DMS79 (cell line): ENCODE measurements at places on chromosomes 2 and 18.

- peak; percentile 49 for DNase-seq
These were observed at the start of gene KCNF1 for GRCh38 chr2:10911291-10912075. TSS of gene KCNF1 (plus strand) at chr2:10911934. CDS start at chr2:10912427, 493 bp downstream.

DNA sequence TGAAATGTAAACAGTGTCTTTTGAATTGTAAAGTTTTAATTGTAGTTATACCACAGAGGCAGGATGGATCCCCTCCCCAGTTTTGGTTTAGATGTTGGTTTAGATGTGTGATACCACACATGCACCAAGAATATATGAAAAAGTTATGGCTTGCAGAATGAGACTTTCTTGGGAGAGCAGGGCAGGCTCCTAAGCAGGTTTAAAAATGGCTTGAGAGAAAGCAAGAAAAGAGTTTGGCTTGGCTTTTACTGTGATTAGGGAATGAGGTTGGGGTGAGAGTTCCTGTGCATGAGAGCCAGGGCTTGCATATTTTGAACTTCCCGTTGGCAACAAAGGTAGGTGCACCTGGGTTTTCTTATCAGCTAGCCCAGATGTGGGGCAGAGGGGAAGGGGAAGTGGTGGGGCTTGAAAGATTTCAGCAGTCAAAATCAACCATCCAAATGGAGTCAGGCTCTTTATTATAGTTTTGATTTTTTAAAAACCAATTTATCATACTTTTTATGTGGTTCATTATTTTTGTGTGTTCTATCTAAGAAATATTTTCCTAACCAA is 246.9 kb downstream of the MTX2 start:
- no peak for DNase-seq

- no peak for DNase-seq
These were observed 35.5 kb downstream of the IL1R2 start for GRCh38 chr2:102027036-102027980.

DNA sequence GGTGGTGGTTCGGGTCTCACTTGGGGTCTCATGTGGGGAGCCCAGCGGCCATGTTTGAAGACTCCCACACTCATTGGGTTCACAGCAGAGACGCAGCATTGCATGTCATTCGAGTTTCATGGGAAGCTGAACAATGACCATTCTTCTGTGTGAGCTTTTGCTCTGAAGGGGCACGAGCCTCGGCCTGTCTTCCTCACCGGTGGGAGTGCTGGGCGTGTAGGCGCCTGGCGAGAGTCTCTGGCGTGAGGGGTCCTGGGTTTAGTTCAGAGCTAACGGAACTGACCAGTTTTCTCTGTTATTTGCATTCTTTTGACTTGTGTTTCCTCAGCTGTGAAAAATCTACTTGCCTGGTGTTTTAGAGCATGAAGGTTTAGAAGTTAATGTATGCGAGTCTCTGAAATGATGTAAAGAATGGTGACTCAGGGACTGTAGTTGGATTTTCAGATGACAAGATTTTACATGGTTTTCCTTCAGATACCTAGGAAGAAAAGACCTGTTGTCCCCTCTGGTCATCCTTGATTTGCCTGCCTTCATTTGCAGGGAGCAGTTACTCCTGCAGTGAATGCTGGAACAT is 98.1 kb downstream of the ARMC9 start:
- DNase-seq: no peak

- no peak for DNase-seq
These were observed 26.0 kb downstream of the EFHD1 start for GRCh38 chr2:232659359-232659758.

- no peak for DNase-seq
These were observed 143.0 kb upstream of the MYCN start for GRCh38 chr2:15797231-15797938.

DNA sequence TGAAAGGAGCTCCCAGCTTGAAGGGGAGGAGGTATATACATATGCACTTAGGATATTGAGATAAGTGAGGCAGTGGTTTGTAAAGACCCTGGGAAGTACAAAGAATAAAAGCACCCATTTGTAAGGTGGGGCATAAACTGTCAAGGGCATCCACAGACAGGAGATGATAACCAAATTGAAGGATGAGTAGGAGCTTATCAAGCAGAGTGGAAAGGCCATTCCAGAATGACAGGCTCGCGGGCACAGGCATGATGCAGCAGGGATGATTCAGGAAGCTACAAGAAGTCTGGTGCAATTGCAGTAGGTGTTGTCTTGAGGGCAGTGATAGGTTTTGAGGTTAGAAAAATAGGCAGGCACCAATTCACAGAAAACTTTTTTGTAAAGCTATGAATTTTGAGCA is 504.8 kb downstream of the PIK3C3 start:
- DNase-seq: no peak

- DNase-seq: no peak
These were observed 1.1 kb upstream of the SP9 start for GRCh38 chr2:174333372-174334277.

DNA sequence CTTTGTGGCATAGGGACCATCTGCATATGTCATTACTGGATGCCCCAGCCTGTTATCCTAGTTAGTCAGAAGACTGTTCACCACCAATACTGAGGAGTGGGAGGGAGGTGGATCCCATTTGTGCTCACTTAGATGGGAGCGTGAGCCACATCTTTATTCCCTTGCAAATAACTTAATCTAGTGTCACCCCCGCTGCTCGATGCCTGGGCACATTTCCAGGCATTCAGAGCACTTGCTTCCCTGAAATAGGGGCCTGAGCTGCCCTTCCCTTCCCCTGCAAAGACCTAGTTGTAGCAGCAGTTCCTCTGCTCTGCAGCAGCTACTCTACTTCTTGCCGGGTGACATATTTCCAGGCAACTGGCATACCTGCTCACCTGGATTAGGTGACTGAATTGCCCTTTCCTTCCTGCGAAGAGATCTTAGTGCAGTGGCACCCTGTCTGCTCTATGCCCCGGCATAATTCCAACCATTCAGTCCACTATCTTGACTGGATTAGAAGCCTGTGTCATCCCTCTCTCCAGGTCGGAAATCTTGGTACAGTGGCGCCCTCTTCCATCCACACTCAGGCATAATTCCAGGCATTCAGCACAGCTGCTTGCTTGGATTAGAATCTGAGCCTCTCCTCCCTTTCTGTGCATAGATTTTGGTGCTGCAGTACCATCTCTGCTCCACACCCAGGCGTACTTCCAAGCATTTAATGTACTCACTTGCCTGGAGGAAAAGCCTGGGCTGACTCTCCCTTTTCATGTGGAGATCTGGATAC is 1389.1 kb upstream of the TMEFF2 start:
- no peak for DNase-seq

GRCh38 chr2:200466425-200467418 is 43.1 kb downstream of the KCTD18 start:
- no peak for DNase-seq

DNA sequence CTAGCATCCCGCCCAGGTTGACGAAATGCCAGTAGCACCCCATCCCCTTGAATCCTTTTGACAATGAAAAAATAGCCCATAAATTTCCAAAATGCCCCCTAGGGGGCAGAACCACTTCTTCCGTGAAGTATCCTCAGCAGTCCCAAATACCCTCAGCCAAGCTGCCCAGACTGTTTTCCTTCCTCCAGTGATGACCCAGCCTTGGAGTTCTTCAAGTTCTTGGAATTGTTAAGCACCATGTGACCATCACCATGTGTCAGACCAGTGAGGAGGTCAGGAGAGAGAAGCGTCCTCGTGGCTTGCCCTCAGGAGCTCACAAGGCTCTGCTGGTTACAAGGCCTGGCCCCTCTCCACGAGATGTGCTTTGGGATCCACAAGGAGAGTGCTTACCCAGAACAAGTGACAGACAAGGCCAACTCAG is 1.4 kb upstream of the SLC23A3 start:
- no peak for DNase-seq

GRCh38 chr2:37306024-37306423 is 18.6 kb downstream of the PRKD3 start:
- no peak for DNase-seq

GRCh38 chr2:230738391-230738811 is 25.8 kb downstream of the CAB39 start:
- DNase-seq: no peak

- no peak for DNase-seq
These were observed 2.3 kb upstream of the TFCP2L1 start for GRCh38 chr2:121287146-121287798.

- DNase-seq: peak; percentile 92
These were observed 90.1 kb downstream of the CHN1 start for GRCh38 chr2:174914853-174915760.

GRCh38 chr18:49572611-49573345 is 10.9 kb downstream of the LIPG start:
- no peak for DNase-seq

- DNase-seq: no peak
These were observed 53.4 kb upstream of the LINC00305 start for GRCh38 chr18:64202210-64202836.

DNA sequence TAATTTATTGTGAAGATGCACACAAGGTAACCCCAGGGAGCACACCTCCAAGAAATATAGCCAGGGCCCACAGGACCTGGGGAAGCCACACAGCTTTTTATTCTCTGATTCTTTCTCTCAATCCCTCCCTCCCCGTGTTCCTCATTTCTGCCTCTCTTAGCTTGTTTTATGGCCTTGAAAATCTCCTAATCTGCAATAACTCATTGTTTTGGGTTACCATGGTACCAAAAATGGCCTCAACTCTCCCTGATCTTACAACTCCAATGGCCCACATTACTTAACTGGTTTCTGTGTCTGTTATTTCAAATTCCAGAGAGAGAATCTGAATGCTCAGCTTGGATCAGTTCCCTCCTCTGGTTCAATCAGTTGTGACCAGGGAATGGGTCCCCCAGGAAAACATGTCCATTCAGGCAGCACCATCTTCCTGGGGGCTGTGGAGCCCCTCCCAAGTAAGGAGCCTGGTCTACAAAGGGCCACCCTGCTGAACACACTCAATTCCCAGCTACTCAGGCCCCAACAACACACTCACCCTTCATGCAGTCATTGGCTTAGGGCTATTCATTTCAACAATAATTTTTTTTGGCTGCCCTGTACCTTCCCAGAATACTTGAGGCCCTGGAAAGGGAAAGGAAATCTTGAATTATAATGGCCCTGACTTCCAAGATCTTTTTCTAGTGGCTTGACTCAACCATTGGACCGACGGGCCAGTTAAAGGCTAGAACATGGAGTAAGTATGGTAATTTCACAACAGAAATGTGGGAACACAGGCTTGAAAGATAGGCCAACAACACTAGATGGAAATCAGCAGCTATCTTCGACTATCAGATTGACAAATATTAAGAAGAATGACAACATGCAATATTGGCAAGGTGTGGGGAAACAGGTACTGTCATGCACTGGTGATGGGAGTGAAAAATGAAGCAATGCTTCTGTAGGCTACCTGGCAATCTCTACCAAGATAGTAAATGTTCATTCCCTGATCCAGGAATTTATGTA is 41.6 kb upstream of the ST3GAL5 start:
- DNase-seq: no peak

DNA sequence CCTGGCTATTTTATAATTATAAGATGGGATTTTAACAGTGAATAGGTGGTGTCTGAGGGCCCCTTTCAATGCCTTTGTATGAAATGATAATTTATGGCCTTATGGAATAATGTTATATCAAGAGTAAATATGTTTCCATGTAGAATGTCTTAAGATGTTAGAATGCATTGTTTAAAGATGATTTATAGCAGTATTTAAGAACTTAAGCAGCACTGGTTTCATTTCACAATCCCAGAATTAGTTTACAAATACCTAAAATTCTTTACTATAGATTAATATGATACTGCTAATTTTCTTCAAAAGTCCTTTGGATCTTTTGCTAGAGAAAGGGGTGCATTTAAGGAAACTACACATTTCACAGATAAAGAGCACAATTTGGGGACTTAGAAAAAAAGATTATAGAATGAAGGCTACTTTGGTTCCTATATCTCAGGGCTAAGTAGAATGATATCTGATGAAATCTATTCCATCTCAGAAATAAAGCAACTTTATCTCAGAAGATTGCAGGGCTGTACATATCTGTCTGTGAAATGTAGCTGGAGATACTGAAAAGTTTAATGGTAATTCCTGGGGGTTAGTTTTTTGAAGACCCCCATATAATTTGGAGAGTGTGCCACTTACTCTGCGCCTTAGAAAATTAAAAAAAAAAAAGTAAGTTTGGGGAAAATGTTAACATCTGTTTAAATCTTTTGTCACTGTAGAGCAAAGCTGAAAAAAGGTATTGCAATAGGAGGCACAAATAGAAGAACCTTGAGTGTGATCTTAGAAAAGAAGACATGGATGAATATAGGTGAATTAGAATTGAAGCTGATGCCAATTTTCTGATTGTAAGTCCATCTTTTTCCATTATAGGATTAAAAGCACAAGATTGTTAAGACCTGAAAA is 123.4 kb downstream of the GULP1 start:
- DNase-seq: no peak

- DNase-seq: no peak
These were observed 203.1 kb downstream of the RAB3GAP1 start for GRCh38 chr2:135255208-135255607.

DNA sequence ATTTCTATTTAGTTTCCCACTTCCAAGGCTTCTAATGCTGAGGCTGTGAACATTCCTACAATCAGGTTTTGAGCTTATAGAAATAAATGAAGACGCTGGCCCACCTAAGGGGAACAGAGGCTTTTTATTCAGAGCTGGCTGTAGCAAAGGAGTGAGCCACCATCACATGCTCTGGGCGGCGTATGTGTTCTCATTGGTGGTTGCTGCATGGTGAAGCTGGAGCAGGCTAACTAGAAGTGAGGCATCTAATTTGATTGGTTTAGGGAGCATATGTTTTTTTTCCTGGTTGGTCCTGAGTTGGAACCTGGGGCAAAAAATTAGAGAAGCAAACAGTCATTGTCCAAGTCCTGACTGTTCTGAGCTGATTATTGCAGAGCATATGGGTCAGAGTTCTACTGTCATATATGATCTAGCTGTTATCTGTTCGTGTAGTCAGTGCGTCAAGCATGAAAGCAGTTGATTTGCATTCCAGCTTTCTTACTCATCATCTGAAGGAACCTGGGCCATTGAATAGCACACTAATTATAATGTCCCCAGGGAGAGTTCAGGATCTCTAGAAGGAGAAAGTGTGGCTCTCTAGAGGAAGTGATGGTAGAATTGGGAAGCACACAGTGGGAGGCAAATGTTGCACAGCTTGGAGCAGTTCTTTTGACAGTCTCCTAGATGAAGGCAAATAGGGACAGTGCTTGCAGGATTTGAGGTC is 279.6 kb downstream of the PARD3B start:
- no peak for DNase-seq

DNA sequence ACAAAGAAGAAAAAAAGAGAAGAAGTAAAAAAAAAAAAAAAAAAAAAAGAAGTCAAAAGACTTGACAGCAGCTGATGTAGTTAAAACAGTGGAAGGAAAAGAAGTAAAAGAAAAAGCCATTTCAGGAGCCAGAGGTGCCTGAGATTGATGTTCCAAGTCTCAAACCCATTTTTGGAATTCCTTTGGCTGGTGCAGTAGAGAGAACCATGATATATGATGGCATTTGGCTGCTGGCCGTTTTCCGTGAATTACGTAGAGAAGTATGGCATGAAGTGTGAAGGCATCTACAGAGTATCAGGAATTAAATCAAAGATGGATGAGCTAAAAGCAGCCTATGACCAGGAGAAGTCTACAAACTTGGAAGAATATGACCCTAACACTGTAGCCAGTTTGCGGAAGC is 7.6 kb upstream of the CHST10 start:
- no peak for DNase-seq

- DNase-seq: no peak
These were observed 66.7 kb downstream of the AAK1 start for GRCh38 chr2:69576880-69577279.

- no peak for DNase-seq
These were observed 46.3 kb downstream of the RTTN start for GRCh38 chr18:70158992-70159717.
